ENCODE measurements at places on chromosomes 16 and 17.
A peak's percentile ranks its signal among the peaks of the same experiment; 100 is the strongest.

GRCh38 chr17:1606352-1606985, 22.2 kb downstream of the SLC43A2 start:
- no peak for DNase-seq

- DNase-seq, result peak; percentile 42
Observed at GRCh38 chr16:21159281-21159951, 942 bp downstream of the LDAF1 start.

- no peak for DNase-seq
Observed at GRCh38 chr17:45314741-45315647, 1.8 kb downstream of the MAP3K14 start.

DNA sequence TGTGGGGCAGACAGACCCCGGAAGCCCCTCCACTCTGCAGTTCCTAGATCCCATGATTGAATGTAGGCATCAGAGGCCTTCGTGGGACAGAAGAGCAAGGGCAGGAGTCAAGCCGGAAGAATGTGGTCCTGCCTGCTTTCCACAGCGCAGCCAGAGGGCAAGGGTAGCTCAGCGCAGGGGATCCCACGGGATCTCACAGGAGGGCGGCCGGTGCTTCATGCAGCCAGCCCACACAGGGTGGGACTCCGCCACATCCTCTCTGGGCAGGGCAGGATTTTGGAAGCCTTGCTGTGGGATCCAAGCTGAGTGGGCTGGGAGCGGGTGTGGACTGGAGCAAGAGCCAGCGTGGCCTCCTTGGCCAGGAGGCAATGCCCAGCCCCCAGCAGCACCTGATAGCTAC, 13.0 kb downstream of the KATNB1 start:
- DNase-seq, result no peak

DNA sequence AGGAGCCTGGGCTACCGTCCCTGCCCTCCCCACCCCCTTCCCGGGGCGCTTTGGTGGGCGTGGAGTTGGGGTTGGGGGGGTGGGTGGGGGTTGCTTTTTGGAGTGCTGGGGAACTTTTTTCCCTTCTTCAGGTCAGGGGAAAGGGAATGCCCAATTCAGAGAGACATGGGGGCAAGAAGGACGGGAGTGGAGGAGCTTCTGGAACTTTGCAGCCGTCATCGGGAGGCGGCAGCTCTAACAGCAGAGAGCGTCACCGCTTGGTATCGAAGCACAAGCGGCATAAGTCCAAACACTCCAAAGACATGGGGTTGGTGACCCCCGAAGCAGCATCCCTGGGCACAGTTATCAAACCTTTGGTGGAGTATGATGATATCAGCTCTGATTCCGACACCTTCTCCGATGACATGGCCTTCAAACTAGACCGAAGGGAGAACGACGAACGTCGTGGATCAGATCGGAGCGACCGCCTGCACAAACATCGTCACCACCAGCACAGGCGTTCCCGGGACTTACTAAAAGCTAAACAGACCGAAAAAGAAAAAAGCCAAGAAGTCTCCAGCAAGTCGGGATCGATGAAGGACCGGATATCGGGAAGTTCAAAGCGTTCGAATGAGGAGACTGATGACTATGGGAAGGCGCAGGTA, 762 bp downstream of the CDK12 start:
- DNase-seq, result no peak

DNA sequence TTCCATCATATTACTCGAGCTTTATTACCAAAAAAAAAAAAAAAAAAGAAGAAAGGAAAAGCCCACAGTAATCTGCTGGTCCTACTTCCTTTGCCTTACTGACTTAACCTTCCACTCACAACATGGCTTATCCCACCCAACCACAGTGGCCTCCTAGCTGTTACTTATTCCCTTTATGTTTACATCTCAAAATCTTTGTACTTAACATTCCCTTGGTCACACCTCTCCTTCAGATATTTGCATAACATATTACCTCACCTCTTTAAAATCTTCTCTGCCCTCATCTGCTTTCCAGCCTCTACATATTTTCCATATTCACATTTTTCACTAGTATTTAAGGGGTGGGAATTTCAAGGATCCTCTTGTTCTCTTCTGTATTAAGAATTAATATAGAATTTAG, 327.0 kb upstream of the TBX2 start:
- no peak for DNase-seq

- DNase-seq, result no peak
Observed at GRCh38 chr16:12419151-12419550, 384.5 kb downstream of the CPPED1 start.

DNA sequence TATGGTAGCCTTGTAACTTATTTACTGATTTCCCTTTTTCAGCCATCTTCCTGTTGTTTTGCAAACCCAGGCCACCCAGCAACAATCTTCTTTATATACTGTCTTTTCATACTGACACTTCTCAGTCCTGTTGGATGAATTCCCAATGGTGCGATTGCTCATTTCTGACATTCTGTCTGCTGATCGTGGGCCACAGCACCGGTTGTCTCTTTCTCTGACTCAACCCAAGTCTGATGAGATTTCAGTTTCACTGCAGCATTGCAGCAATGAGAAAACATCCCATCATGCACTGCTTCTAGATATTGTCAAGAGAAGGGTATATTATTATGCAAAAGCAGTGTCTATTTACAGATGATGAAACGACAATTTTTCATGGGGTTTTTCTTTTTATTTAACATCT, 349.2 kb upstream of the HSBP1 start:
- DNase-seq, result no peak

DNA sequence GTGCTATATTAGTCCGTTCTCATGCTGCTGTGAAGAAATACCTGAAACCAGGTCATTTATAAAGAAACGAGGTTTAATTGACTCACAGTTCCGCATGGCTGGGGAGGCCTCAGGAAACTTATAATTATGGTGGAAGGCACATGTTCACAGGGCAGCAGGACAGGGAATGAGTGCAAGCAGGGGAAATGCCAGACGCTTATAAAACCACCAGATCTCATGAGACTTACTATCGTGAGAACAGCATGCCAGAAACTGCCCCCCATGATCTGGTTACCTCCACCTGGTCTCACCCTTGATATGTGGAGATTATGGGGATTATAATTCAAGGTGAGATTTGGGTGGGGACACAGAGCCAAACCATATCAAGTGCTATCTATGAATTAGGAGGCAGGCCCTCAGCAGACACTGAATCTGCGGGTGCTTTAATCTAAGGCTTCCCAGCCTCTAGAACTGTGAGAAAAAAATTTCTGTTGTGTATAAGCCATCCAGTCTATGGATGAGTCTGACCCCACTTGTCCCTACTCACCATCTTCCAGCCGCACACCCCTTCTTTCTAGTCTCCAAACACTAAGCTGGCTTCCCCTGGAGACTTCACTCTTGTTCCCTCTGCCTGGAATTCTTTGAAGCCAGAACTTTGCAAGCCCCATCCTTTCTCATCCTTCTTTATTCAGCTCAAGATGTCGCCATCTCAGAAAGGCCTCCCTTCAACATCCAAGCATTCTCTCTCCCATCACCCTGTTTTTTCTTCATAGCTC, 772 bp upstream of the NUP93 start:
- no peak for DNase-seq

- DNase-seq, result no peak
Observed at GRCh38 chr16:27254262-27254811, 14.2 kb downstream of the NSMCE1 start.

- DNase-seq, result no peak
Observed at GRCh38 chr17:38448208-38448771, 20.0 kb downstream of the ARHGAP23 start.

- DNase-seq, result no peak
Observed at GRCh38 chr16:31455601-31456314, 3.5 kb upstream of the ARMC5 start.

GRCh38 chr17:56798916-56799315, 34.8 kb downstream of the C17orf67 start:
- no peak for DNase-seq

GRCh38 chr17:6491071-6491700, 46.9 kb downstream of the PIMREG start:
- no peak for DNase-seq

- DNase-seq, result no peak
Observed at GRCh38 chr17:74742153-74742515, 5.1 kb downstream of the RAB37 start.

GRCh38 chr16:96935-97381, 18.9 kb downstream of the MPG start:
- peak; percentile 27 for DNase-seq

DNA sequence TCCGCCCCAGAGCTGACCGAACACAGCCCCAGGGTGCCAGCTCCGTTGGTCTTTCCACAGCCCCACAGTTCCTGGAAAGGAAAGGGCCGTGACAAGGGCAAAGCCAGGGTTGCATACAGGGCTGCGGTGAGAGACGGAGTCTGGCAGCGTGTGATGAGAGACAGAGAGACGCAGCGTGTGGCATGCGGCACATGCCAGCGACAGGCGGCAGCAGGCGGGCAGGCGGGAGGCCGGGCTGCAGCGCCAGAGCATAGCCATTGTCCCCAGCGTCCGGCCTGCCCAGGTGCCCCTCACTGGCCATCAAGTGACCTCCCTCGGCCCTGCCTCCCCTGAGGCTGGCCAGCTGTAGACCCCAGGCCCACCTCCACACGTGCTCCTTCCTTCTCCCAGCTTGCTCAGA, 8.6 kb downstream of the RTN4RL1 start:
- no peak for DNase-seq

DNA sequence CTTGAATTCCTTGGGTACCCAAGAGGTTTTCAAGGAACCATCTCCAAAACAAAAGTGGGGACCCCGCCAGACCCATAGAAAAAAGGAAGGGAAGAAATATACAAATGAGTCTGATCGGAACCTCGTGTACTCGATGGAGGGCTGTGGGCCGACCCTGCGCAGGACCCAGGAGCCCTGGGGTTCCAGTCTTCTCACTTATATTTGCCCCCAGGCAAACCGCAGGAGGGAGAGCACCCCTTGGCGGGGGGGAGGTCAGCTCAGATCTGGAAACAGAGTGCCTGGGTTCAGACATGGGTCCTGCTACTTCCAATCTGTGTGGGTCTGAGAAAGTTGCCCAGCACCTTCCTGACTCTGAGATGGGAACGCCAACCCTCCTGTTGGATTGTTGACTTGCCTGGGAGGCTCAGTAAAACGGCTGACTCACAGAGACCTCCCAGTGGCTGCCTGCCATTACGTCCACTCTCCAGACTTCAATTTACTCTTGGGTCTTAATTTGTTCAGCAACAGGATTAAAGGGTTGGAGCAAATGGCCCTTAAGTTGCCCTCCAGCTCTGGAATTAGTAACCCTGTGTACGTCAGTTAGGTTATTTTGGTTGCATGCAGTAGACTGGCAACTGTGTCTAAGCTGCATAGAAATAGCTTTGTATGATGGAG, 24.9 kb upstream of the CACNG4 start:
- DNase-seq, result no peak

- no peak for DNase-seq
Observed at GRCh38 chr16:69834807-69835466, 72.8 kb downstream of the WWP2 start.

GRCh38 chr17:45243750-45244149, 18.1 kb downstream of the SPATA32 start:
- no peak for DNase-seq

GRCh38 chr17:9226794-9227135, 205.5 kb downstream of the NTN1 start:
- DNase-seq, result no peak

DNA sequence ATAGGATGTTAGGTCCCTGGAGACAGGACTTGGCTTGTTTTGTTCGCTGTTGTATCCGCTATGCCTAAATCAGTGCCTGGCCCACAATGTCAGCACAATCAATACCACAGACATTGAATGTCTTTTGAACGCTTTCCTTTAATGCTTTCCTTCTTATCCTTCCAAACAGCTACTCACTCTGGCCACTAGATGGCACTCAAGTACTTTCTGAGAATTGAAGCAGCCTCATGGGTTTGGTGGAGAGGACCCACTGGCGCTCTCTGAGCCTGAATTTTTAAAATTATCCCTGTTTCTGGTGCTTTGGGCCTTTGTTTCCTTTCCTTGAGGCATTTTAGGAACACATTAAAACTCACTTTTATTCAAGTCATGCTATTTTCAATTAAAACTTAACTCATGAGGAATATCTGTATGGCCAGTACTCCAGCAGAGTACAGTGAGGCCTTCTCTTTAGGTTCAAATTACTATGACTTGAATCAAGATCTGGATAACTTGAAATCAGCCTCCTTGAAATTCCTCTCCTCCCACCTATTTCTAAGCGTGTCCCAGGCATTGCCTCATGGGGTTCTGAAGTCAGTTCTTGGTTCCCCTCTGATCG, 3.2 kb upstream of the NLRP1 start:
- DNase-seq, result peak; percentile 33

- no peak for DNase-seq
Observed at GRCh38 chr17:82051776-82052637, at the start of the genes GPS1 and RFNG. Gene GPS1, plus strand, starts transcription at chr17:82051898. Its CDS starts 34 bp downstream, at chr17:82051932. Gene RFNG, minus strand, starts transcription at chr17:82051811. Its CDS starts 45 bp downstream, at chr17:82051766.

DNA sequence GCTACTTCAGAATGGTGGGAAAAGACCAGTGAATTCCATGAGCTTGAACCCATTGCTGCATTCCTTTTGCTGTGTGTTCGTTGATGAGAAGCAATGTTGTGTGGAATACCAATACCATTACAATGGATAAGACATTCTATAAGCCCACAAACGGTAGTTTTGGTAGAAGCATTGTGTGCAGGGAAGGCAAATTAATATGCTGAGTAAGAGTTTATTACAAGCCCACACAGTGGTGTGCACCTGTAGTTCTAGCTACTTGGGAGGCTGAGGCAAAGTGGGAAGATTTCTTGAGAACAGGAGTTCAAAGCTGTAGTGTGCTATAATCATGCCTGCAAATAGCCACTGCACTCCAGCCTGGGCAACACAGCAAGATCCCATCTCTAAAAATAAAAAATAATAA, 19.9 kb upstream of the TENT4B start:
- DNase-seq, result no peak

DNA sequence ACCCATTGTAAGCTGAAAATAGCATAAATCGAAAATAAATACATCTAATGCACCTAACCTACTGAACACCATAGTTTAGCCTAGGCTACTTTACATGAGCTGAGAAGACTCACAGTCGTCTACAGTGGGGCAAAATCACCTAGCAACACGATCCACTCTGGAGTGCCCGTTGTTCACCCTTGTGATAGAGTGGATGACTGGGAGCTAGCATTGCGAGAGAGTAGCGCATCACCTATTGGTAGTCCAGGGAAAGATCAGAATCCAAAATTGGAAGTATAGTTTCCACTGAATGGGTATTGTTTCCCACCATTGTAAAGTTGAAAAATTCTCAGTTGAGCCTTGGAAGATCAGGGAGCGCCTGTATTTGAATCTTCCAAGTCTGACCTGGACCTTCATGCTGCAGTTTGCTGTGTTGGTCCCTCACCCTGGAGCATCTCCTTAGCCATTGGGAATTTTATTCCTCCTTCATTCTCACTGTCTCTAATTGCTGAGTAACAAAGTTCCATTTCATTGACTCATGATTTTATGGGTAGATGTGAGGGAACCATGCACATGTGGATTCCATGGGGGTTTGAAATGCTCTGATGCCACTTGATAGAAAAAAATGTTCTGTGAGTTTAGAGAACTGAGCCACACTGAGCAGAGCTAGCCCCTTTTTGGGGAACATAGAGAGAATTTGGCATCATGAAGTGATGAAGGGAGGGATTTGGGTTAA, 19.6 kb downstream of the AKAP1 start:
- no peak for DNase-seq
